Cardiac ventricle fibroblast (primary cell): ENCODE measurements at places on chromosomes 13 and 19. TPM values are rescaled to one million over a fixed set of nuclear protein-coding genes. Genes with fewer than 3 reads are reported as not detected.

Gene CPB2
- not detected in 2 replicates for total RNA-seq

Gene NLRP5
- not detected in 2 replicates for total RNA-seq

Gene CCDC122
- total RNA-seq: 7.0 and 8.0 TPM in 2 replicates

Gene PGPEP1
- 6.6 and 14.5 TPM in 2 replicates for total RNA-seq

Gene TEX26
- not detected in 2 replicates for total RNA-seq

Gene ZFR2
- not detected in 2 replicates for total RNA-seq

Gene SNRPA
- total RNA-seq: 38.7 and 40.8 TPM in 2 replicates

Gene SERP2
- total RNA-seq: 2.7 and 3.4 TPM in 2 replicates
